CD4-positive, alpha-beta T cell treated with Interleukin-12 subunit alpha and Interleukin-12 subunit beta, for 1 hour (primary cell): ENCODE measurements at places on chromosomes 7 and 10.

- DNase-seq = no peak
Observed at GRCh38 chr7:71133856-71134255, 1.9 kb downstream of the GALNT17 start.

- no peak for DNase-seq
Observed at GRCh38 chr7:24713039-24713793, 44.0 kb downstream of the GSDME start.

GRCh38 chr7:132149436-132150304, 426.6 kb downstream of the PLXNA4 start:
- DNase-seq = no peak

DNA sequence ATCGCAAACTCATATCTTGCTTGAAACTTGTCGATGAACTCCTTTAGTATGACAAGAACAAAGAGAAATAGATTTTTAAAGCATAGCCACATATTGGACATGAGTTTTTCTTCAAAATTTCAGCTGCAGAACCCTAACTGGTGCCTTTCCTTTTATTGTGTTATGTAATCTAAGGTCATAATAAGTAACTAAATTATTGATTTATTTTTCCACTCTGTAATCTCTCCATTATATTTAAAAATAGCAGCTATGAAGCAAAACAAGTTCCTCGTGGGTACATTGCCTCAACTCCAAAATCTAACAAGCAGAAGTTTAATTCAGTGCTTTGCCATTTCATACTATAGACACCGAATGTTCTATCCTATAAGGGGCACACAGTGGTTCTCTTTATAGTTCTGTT, 159.2 kb upstream of the PRSS1 start:
- DNase-seq = no peak

- DNase-seq = no peak
Observed at GRCh38 chr10:22159180-22159579, 58.6 kb downstream of the EBLN1 start.

DNA sequence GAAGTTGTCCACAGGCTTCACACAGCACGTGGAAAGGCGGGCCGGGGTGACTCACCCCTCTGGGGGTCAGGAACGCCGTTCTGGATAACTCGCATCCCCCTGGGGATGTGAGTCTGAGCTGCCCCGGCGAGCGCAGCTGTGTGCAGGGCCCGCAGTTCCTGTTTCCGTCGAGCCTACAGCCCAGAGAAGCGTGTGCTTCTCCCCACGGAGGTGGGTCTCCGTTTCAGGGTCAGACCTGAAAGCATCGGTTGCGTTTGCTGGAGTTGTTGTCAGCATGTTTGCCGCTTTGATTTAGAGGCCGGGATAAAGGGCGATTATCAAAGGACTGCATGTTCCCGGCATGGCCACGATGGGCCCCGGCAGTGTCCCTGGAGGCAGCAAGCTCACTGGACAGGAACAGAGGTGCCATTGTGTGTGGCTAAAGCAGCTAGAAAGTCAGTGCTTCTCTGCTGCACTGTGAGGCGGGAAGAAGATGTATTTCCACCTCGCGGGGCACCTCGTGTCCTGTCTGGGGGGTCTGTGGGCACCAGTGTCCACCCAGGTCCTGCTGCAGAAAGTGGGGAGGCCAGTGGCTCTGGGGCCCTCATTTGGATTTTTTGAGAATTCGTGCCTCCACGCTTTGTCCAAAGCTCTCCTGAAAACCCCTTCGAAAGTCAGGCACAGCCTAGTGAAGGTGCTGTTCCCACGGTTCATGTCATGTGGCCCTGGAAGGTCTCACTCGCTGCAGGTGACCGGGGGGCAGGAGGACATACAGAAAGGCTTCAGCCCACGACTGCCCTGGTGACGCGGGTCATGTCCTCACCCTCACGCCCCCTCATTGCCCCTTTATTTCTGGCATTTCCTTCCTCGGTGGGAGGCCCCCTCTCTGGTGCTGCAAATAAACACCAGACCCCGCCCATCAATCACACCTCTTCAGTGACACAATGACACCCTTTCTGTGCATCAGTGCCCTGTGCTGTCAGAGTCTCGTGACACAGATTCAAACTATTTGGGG, 27.4 kb upstream of the GDI2 start:
- DNase-seq = no peak

- no peak for DNase-seq
Observed at GRCh38 chr10:6610647-6611046, 30.6 kb upstream of the PRKCQ start.

- no peak for DNase-seq
Observed at GRCh38 chr10:34885898-34886297, 70.8 kb upstream of the PARD3 start.

GRCh38 chr10:6674291-6674690, 94.2 kb upstream of the PRKCQ start:
- DNase-seq = no peak

DNA sequence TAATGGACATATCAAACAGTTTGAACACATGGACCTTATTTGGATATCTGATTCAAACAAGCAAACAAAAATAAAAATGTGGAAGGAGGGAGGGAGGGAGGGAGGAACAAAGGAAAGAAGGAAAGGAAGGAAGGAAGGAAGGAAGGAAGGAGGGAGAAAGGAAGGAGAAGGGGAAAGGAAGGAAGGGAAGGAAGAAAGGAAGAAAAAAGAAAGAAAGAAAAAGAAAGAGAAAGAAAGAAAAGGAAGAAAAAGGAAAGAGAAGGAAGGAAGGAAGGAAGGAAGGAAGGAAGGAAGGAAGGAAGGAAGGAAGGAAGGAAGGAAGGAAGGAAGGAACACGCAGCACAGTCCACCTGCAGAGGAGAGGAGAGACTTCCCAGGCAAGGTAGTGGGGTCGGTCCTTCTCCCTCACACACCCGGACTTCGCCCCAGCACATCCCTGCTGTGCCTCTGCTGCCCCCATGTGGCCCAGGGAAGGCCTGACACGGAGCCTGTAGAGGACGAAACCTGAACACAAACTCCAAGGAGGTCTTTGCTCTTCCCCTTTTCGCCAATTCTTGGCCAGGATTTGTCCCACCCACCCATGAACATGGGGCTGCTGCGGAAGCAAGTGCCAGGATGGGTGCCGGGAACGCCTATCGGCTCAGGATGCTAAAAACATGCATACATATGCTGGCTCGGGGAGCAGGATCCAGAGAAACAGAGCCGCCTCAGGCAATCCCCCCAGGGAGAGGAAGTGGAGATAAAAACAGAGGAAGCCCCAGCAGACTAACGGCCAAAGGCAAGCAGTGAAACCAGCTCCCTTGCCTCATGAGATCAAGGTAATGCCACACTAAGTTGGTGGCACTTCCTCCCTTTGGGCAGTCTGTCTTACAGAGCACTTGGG, 52.3 kb upstream of the DGKI start:
- DNase-seq = peak; percentile 72

- DNase-seq = no peak
Observed at GRCh38 chr7:131047651-131048304, 279.9 kb upstream of the MKLN1 start.

DNA sequence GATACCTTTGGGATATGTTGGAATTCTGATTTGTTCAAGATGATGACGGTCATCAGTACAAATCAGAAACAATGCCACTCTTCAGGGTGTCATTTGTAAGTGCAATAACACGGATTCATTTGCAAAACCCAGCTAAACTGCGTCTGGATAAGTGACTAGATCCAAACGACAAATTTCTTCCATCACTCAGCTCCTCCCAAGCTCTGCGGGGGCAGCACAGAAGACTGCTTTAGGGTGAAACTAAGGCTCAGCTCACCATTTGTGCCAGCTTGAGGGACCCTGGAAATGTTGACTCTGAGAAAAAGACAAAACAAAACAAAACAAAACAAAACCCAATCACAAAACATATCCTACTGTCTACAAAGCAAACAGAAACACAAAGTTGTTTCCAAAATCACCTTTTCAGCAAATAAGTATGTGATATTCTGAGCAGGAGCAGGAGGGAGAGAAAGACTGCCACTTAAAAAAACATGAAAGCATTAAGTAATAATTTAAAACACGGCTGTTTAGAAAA, 8.0 kb downstream of the EVX1 start:
- no peak for DNase-seq

- DNase-seq = no peak
Observed at GRCh38 chr10:117805139-117805538, 241.6 kb downstream of the RAB11FIP2 start.

- DNase-seq = no peak
Observed at GRCh38 chr7:45036796-45037195, 36.8 kb downstream of the CCM2 start.
